Endodermal cell (in vitro differentiated cells): ENCODE measurements at places on chromosomes 11 and 22.

DNA sequence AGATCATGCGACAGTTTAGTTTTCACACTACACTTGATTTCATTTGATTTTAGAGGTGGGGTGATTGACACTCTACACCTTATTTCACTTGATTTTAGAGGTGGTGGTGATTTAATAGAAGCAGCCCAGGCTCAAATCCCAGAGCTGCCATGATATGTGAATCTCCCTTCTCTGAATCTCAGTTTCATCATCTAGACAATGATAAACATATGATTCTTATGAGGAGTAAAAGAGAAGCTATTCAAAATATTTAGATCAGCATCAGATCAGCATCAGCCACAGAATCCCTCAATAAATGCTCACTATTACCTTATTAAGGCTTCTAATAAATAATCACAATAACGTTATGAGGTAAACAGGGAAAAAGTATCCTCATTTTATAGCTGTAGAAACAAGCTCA, 98.8 kb downstream of the MSANTD4 start:
- no peak for DNase-seq

DNA sequence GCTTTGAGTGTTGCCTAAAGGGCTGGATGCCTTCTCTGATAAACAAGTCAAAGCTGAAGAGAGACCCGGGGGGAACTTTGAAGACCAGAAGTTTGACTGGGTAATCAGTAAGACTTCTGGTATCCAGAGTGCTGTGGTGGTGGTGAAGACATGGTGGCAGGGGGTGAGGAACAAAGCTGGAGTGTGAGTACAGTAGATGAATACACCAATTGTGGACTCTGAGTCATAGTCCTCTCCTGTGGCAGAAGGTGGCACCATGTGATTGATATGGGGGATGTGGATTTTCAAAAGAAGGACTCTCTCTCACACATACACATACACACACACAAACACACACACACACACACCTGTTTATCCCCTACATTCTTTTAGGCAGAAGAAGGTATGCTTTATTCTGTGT, 12.3 kb downstream of the MS4A6A start:
- no peak for DNase-seq

- DNase-seq, result no peak
Measured at GRCh38 chr11:34353881-34354280, 3.9 kb downstream of the ABTB2 start.

GRCh38 chr22:45891471-45891995, 85.4 kb downstream of the WNT7B start:
- peak; percentile 45 for DNase-seq

- no peak for DNase-seq
Measured at GRCh38 chr22:21873619-21874018, 6.2 kb upstream of the MAPK1 start.

- DNase-seq, result no peak
Measured at GRCh38 chr11:111162305-111162704, 83.2 kb upstream of the POU2AF2 start.

- no peak for DNase-seq
Measured at GRCh38 chr11:19878520-19878919, 165.9 kb downstream of the NAV2 start.

GRCh38 chr22:26139310-26139709, 30.0 kb upstream of the SEZ6L start:
- DNase-seq, result no peak

DNA sequence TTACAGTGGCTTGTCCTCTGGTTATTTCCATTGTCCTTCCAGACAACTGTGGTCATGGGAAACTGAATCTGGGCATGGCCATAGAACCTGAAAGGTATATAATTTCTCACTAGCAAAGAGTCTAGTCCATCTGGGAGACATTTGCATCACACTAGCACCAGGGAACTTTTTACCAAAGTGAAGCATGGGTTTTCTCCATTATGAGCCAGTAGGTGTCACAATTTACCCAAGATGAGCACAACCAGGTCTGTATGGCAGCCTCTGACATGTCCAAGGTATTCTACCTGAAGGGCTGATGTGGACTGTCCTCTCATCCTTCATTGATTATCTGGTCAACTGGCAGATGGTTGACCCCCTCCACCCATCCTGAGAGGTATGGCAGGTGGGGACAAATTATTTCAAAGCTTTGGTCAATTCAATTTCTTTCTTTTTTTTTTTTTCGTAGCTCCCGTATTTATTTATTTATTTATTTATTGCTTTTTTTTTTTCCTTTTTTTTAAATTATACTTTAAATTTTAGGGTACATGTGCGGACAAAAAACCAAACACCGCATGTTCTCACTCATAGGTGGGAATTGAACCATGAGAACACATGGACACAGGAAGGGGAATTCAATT, 425.9 kb downstream of the TMEM135 start:
- peak; percentile 70 for DNase-seq

- peak; percentile 79 for DNase-seq
Measured at GRCh38 chr11:68021167-68021787, 9.2 kb upstream of the NDUFS8 start.

DNA sequence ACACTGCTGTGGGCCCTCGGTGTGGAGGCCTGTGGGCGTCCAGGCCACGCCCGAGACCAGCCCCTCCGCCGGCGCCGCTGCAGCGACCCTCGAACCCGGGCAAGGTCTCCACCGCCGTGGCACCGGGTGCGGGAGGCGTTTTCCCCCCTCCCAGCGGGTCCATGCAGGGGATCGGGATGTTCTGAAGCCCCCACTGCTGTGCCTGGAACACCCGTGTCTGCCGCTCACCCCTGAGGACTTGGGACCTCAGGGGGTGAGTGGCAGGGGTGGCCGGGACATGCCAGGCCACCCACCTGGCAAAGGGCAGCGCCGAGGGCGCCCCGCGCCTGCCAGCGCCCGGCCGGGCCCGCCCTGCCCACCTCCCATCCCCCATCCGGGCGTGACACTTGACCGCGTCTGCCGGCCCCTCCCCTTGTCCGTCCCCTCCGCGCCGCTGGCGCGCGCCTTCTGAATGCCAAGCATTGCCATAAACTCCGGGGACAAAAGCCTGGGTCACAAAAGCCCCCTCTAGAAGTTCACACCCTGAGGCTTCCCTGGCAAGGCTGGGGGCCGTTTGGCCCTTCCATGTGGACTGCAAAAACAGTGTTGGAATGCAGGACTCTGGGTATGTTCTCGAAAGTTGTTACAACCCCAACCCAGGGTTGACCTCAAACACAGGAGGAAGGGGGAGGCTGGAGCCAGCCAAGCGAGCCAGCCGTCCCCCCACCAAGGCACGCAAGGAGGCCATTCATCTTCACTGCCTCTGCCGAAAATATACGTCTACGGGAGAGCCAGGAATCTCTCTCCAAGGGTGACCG, 819 bp upstream of the KCNQ1OT1 start:
- peak; percentile 85 for DNase-seq

GRCh38 chr11:40207416-40207815, 1252.0 kb downstream of the LRRC4C start:
- DNase-seq, result no peak

GRCh38 chr11:81255895-81256294, 1477.8 kb downstream of the FAM181B start:
- no peak for DNase-seq

GRCh38 chr22:24181088-24181995, at the start of gene SUSD2:
Gene SUSD2 (plus strand): TSS chr22:24181487. CDS start chr22:24181520, 33 bp downstream.
- peak; percentile 78 for DNase-seq

DNA sequence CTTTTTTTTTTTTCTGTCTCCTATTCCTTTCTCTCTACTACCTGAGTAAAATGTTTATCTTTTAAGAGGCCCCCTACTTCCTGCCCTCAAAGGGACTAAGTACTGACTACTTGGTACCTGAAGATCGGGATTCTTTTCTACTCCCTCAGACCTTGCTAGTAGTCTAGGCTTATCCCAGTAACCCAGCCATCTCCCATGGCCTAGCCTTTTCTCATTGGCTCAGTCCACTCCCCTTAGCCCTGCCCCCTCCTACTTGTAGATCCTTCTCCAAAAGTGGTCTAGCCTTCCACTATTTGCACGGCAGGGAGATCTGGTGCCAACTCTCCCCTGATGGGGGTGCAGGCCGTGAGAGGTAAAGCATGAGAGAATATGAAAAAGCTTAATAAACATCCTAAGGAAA, 133.7 kb downstream of the RCN1 start:
- no peak for DNase-seq

DNA sequence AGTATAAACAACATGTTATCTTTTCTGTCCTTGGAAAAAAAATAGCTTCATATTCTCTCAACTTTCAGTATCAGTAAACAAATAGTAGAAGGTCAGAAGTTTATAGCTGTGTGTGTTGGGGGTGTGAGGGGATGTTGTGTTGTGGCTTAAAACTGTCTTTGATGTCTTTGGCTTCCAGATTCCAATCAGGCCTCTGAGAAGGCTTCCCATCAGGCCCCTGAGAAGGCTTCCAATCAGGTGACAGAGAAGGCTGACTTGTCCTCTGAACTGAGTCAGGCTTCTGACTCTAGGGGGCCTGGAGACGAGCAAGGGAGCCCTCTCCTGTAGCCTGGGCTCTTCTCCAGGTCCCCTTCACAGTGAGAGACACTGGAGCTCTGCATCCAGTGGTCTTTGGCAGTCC, 9.3 kb downstream of the MTFP1 start:
- no peak for DNase-seq

DNA sequence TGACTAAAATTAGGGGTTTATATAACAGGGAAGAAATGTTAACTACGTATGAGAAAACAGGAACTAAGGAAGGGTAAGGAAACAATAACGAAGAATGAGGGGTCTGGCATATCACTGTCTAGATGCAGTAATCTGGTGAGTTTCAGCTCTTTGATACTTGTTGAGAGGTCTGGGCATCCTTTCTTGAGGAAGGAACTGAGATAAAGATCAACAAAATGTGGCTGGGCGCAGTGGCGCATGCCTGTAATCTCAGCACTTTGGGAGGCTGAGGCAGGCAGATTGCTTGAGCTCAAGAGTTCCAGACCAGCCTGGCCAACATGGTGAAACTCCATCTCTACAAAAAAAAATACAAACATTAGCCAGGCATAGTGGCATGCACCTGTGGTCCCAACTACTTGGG, 2.7 kb downstream of the DCDC1 start:
- no peak for DNase-seq

DNA sequence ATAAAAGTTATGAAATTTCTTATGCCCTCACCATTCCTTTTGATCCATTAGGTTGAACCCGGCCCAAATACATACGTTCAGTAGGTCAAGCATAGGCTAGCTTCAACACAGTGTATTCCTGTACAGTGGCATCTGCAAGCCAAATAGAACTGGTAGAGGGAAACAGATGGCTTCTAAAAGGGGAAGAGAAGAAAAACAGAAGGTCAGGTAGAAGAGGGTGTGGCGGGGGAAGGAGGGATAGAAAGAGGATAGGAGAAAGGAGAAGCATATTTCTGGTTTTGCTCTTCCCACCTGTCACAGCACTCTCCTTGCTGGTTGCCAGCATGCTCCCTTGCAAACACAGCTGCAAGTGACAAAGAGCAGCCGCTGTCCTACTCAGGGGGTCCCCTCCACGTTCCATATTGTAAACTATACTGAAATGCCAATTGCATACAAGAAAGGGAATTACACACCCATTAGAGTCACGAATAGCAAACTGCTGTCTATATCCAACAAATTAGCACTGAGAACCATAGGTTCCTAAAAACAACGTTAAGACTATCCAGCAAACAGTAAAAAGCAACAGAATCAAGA, 71.8 kb downstream of the PHF21A start:
- no peak for DNase-seq

DNA sequence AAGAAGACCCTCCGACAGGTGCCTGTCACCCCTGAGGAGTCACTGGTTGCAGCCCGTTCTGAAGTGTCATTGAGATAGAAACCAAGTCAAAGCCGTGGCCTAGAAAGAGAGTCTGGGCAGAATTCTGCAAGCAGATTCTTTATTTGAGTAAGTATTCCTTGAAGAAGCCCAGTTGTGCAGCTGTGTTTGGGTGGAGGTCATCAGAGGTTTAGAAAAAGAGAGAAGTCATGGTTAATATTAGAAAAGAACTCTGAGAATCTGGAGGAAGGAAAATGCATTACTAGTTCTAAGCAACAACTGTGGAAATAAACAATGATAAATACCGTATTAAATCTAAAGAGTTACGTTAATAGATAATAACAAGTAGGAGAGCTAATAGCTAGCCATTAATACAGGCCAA, 118.8 kb upstream of the KIRREL3 start:
- no peak for DNase-seq

DNA sequence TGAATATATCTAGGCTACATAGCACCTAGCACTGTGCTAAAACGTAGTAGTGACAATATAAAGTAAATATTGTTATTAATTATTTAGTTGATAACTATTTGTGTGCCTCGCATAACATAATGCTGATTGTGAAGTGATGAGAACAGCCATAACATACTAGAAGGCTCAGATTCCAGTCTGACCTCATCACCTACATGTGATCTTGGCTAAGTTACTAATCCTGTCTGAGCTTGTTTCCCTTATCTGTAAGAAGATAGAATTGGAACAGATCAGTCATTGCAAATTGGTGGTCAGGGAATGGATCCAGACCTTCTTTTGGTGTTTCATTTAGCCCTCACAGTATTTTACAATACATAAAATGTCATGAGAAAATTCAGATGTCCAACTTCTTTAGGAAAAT, 103.4 kb upstream of the SEZ6L start:
- DNase-seq, result no peak

DNA sequence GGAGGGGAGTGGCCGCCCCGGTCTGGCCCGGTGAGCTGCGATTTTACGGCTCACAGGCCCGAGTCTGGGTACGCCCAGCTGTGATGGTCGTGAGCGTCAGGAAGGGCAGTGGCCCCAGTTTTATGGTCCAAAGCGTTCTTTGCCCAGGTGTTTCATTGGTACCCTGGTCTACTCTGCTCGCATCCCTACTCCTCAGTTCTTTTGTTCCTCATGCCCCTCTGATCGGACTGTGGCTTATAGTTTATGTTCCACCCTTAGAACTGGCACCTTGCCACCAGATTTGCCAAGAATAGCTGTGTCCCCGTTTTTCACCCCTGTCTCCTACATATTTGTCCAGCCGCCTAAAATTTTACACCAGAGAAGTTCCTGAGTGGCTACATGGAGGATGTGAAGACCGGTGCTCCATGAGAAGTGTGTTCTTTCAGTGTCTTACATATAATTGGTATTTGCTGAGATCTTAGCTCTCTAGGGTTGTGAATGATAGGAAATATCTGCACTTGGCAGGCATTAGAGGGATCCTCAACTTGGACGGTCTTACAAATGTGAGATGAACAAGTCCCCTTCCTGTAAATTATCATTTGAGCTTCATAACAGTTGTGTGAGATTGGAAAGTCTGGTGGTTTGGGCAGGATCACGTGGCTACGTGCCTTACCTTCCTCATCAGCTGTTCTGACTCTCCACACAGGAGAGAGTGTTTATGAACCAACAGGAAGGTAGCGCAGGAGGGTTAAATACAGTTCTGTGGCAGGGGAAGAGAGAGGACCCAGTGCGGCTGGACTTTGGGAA, 1.1 kb downstream of the PANX1 start:
- DNase-seq, result no peak

DNA sequence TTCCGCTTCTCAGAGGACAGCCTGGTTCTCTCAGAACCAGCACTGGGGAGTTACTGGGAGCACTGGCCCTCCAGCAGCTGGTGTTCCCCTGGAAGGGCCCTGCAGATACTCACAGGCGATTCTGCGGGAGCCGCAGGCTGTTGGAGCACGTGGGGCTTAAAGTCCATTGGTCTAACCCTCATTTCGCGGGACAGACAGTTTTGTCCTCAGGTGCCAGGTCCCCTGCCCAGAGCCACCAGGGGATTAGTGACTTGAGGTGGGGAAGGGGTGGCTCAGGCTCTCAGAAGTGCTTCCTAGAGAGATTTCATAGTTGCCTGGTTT, 53.9 kb downstream of the CACNA1I start:
- no peak for DNase-seq
